ENCODE measurements at places on chromosomes 4 and X.

DNA sequence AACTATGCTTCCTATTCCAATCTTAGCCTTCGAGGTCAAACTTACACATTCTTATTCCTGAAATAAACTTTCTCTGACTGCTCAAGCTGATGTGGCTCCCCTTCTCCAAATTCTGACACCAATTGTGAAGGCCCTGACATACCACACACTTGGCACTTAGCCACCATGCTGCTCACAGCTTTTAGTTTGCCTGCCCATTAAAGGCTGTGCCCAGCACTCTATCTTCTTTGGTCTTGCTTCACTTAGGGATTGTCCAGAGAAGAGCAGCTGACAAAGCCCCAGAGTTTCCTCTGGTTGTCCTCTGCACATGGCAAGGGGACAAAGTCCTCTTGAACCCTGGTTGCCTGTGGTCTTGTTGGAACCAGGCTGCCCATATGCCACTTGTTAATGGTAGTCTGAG lies 126.1 kb downstream of the ARHGEF9 start:
- no peak for DNase-seq

DNA sequence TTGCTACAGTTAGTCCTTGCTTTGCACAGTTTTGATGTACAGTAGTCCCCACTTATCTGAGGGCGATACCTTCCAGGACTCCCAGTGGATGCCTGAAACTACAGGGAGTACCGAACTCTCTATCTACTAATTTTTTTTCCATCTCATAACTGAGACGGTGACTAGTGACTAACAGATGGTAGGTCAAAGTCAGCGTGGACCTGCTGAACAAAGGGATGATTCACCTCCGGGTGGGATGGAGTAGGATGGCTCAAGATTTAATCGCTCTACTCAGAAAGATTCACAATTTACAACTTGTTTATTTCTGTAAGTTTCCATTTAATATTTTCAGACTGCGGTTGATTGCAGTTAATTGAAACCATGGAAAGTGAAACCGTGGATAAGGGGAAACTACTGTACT lies 655.8 kb downstream of the ZNF674 start:
- no peak for DNase-seq

DNA sequence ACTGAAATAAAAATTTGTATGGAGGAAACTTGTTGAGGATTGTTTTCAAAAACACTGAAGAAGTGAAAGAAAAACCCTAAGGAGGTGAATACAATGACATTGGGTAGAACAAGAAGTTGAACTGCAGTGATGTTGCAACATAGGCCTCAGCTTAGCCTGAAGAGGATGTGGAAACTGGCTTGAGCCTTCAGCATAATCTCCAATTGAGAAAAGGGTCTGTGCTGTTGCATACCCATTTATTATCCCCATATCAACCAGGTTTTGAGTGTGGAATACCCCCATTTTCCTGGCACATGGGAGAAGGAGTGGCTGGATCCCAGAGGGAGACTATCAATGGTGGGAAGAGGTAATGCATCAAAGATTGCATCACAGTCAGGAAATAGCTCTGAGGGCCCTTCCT lies 695.0 kb upstream of the HS3ST1 start:
- DNase-seq, result no peak

DNA sequence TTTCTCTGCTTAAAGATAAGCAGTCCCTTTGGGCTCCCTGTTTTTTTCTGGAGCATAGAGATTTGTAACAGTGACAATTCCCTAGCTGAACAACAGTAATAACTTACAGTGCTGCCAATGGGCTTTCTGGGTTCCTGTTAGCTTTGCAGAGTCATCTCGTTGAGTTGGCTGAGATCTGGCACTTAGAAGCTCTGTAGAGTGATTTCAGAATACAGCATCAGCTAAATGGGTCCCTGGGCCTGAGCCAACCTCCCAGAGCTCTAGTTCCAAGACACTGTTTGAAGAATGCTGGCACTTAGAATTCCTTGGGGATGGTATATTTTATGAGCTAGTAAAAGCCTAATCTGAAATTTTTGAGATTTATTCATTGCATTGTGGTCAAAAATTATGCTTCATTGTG lies 43.5 kb upstream of the SERTM2 start:
- no peak for DNase-seq

DNA sequence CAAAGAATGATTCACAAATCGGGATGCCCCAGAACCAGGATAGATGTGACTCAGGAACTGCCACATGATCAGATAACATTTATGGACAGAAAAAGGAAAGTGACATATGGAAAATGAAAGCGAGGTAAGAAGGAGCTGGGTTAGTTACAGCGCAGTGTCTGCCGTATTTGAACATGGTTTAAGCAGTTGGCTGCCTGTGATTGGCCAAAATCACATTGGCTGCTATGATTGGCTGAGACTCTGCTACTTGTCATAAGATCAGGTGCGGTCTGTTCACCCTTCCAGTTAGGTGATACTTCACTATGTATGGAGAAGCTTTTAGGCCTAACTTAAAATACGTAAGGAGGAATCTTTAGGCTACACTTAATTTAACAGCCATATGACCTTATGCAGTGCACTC lies 322.7 kb upstream of the HAND2 start:
- no peak for DNase-seq

- DNase-seq, result no peak
These were observed 183.1 kb upstream of the FAT1 start for GRCh38 chr4:186906722-186907121.

DNA sequence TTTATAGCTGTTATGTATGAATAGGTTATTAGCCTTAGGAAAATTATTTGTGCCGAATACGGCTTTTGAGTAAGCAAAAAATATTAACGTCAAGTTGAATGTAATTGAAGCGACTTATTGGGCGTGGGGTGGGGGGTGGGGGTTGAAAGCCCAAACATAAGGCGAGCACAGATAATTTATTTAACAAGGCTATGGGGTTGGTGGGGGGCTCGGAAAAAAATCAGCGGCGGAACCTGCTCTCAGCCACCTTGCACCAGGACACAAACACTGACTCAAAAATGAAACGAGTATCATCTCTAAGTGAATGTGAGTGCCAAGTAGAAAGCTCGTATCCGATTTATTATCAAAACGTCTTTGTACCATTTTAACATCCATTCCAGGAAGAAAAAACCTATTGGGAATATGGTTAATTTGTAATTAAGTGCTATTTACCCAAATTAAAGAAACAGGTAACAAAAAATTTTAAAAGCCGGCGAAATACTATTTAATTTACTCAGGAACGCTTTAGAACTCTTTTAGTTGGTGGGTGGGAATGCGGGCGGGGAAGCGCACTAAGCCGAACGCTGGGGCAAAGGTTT lies 902 bp upstream of the LARP1B start:
- no peak for DNase-seq

- no peak for DNase-seq
These were observed 3.2 kb downstream of the PCDH7 start for GRCh38 chr4:30723201-30723955.

DNA sequence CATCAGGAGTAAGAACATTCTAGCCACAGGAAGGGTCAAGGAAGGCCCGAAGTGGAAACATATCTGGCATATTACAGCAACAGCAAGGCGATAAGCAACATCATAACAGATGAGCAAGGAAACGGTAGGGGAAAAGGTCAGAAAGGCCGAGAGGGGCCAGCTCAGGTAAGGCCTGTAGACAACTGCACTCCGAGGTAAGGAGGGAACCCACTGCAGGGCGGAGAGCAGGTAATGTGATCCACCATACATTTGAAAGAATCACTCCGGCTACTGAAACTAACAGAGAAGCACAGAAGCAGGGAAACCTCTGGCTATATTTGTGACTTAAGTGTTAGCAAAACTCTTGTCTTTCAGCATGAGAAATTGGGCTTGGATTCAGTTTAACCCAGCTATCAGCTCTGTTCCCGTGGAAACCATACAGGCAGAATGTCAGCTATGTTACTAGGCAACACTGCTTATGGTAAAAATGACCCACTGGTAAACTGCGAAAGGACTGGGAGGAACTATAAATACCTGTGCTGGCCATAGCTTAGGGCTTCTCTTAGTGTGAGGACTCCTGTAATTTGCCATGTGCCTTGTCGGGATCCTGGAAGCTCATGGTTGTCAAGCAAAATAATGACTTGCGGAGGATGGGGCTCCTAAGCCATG lies 31.0 kb downstream of the FRYL start:
- no peak for DNase-seq

- DNase-seq, result no peak
These were observed 2302.5 kb downstream of the ARAP2 start for GRCh38 chr4:33941854-33942253.

- no peak for DNase-seq
These were observed 19.4 kb downstream of the GAK start for GRCh38 chr4:912548-913279.

GRCh38 chr4:148141501-148141900 lies 300.7 kb downstream of the NR3C2 start:
- DNase-seq, result no peak
